ENCODE measurements at places on chromosomes 6 and 20.

- DNase-seq: no peak
Observed at GRCh38 chr6:6747371-6747770, 158.9 kb downstream of the LY86 start.

DNA sequence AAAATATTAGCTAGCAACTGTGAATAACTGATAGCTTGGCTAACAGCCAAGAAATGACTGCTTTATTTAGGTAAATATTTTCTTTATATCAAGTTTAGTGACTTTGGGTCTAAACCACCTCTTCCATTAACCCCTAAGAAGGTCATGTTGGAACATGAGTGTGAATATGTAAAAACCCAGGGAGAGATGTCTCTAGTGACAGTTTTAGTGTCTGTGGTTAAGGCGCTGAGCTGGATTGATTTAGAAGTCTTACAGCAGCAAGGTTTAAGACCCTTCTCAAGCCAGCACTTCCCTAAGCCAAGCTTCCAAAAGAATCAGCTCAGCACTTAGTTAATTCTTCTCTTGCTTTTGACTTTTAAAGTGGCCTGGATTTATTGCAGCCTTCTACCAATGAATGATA lies 11.4 kb upstream of the SIRT5 start:
- no peak for DNase-seq

DNA sequence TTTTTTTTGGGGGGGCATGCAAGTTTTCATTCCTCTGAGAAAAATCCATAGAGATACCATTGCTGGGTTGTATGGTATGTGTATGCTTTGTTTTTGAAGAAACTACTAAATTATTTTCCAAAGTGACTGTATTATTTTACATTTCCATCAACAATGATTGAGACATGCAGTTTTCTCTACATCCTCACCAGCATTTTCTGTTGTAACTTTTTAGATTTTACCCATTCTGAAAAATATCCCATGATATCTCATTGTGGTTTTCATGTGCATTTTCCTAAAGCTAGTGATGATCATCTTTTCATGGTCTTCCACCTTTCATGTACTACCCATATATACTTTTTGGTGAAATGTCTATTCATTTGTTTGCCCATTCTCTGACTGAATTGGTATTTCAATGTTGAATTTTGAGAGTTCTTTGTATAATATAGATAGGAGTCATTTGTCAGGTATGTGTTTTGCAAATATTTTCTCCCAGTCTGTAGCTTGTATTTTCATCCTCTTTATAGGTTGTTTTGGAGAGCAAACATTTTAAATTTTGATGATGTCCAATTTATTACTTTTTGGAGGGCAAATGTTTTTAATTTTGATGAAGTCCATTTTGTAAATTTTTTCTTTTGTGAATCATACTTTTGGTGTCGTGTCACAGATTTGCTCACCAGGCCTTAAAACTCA lies 827.5 kb upstream of the CITED2 start:
- no peak for DNase-seq

DNA sequence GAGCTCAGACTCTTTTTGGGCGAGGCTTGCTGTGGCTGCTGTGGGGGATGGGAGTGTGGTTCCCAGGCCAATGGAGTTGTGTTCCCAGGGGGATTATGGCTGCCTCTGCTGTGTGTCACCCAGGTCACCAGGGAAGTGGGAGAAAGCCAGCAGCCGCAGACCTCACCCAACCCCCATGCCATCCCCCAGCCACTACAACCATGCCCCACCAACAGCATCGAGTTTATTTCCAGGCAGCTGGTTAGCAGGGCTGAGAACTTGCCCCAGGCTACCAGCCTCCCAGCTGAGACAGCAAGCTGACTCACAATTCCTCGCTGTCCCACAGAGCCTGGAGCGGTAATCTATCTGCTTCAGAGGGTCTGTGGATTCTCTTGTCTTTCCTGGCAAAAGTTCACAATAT lies 331.7 kb downstream of the FRK start:
- no peak for DNase-seq

DNA sequence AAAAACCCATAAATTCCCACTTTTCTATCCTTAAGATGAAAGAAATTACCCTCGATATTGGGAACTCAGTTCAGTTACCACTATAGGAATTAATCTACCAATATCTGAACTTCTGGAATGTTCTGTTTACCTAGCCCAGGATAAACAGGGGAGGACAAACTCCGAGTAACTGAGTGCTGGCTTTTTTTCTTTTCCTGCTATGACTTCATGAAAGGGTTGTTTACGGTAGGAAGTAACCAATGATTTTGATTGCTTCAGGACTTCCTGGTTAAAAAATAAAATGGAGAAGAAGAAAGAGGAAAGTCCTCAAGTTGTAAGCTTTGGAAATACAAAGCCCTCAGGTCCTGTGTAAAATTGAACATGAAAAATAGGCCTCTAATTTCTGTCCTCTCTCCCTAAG lies 167.7 kb downstream of the ZNF217 start:
- no peak for DNase-seq

DNA sequence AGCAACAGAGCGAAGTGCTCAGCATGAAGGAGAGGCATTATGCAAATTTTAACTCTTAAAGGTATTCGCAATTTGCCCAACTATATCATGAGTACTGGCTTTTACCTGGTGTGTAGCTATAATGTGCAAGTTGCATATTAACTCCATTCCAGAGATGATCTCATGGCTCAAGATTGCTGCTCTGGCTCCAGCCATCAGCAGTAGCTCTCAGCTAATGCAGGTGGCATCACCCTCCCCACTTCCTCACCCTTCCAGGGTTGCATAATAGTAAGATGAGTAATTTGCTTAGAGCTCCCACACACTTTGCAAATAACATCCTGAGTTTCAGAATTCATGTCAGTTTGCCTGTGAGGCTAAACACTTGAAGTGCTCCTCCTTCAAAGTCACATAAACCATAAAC lies 15.9 kb upstream of the PCSK2 start:
- no peak for DNase-seq

- no peak for DNase-seq
Observed at GRCh38 chr20:60883496-60883895, 368.6 kb upstream of the CDH4 start.

DNA sequence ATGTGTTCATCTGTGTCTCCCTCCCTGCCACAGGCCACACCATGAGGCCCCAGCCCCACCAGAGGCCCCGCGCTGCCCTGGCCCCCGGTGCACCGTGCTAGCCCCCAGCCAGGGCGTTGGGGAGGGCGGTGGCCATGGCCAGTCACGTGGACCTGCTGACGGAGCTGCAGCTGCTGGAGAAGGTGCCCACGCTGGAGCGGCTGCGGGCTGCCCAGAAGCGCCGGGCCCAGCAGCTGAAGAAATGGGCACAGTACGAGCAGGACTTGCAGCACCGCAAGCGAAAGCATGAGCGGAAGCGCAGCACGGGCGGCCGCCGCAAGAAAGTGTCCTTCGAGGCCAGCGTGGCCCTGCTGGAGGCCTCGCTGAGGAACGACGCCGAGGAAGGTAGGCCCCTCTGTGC lies 30.3 kb downstream of the PPP1R16B start:
- DNase-seq: no peak

Data from iPS DF 19.7 (cell line).